Metanephros (tissue), 2 donors: ENCODE measurements at places on chromosomes 11 and 22. TPM values are rescaled to one million over a fixed set of nuclear protein-coding genes. Genes with fewer than 3 reads are reported as not detected.

The PNPLA5 gene
- not detected for total RNA-seq

The OR52E8 gene
- total RNA-seq = not detected

The WBP2NL gene
- total RNA-seq = 7.7 TPM

The SAA4 gene
- not detected for total RNA-seq

The APOL5 gene
- 0.18 TPM for total RNA-seq

The BAIAP2L2 gene
- total RNA-seq = 4.5 TPM

The OR51B5 gene
- total RNA-seq = 2.3 TPM

The SCGB1A1 gene
- not detected for total RNA-seq

The RRAS2 gene
- total RNA-seq = 38.4 TPM

The FAM180B gene
- 0.70 TPM for total RNA-seq

The HSD17B12 gene
- total RNA-seq = 89.0 TPM

The SLC6A5 gene
- total RNA-seq = 0.18 TPM

The OR8G1 gene
- total RNA-seq = not detected

The CEP126 gene
- 2.3 TPM for total RNA-seq

The PRR14L gene
- total RNA-seq = 32.9 TPM

The DTX4 gene
- 25.5 TPM for total RNA-seq

The SLC35F2 gene
- total RNA-seq = 12.1 TPM
